Activated CD4-positive, alpha-beta memory T cell treated with anti-CD3 and anti-CD28 coated beads for 36 hours (primary cell): ENCODE measurements at places on chromosomes 2 and 18.

DNA sequence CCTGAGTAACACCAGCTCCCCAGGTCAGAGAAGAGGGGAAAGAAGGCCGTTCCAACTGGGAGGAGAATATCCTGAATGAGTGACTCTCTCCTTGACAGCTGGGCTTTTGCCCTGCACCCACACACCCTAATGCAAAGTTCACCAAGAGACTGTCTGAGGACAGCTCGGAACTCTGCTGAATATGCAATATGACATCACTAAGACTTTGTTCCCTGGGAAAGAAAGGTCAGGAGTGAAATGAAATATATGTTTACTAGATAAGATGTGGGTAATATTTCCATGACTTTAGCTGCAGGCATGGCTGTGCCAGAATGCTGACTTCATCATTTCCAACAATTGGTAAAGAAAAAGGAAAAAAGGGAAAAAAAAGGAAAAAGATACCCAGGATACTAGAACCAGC, 488.2 kb upstream of the RAB6C start:
- DNase-seq = no peak

DNA sequence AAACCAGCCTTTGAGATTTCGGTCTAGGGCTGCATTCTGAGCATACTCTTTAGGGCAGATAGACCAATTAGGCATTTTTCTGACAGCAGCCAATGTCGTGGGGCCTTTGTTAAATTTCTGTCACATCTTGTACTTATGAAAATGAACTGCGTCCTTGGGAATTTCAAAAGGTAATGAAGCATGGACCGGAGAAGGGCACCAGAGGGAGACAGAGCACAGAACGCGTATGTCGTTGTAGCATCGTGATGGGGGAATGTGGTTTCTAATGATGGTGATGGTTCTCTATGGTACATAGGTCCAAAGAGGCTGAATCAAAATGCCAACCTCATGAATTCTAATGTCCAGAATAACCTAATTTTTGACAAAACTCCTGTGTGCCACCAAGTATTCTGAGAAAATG, 483.9 kb upstream of the CRIM1 start:
- no peak for DNase-seq

- DNase-seq = peak; percentile 37
Observed at GRCh38 chr2:62313449-62314227, 117.7 kb downstream of the B3GNT2 start.

DNA sequence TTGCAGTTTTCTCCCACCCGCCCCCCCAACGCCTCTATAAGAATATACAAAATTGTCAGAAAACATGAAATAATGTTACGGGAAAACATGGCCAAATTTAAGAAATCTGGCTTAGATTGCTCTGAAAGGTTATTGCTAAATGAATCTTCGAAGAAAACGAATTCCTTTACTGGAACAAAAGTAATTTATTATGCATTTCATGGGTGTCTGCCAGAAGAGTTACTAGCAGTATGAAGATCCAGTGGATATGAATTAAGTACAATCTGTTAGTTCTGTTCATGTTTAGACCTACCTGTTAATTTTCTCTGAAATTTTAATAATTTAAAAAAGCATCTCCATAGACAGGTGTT, 21.9 kb downstream of the GATA6 start:
- no peak for DNase-seq

- no peak for DNase-seq
Observed at GRCh38 chr18:11119959-11120587, 29.3 kb downstream of the PIEZO2 start.
